ENCODE measurements at places on chromosomes 3 and 15.

- no peak for DNase-seq
Measured at GRCh38 chr3:192687488-192688152, 39.7 kb downstream of the FGF12 start.

DNA sequence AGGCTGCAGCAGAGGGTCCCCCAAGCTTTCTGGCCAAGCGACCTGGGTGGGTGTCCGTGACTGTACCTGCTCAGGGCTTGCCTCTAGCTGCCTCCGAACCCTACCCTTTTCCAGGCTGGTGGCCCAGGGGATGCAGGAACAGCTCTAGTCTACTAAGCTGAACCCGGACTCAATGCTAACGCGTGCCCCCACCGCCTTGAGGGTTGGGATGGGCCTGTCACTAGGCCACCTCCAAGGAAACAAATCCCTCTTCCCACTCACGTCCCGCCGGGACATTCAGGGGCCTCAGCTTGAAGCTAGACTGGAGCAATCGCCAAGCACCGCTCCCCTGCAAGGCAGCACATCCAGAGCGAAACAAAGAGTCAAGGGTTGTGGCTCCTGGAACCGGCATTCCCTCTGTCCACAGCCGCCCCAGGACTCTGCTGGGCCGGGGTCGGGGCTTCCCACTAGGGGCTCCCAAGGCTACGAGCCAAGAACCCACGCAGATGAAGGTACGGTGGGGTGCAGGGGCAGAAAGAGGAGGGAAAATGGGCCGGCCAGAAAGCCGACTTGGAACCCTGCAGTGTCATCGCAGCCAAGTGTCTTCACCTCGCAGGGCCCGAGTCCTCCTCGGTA lies 2.9 kb downstream of the FBXL22 start:
- no peak for DNase-seq

DNA sequence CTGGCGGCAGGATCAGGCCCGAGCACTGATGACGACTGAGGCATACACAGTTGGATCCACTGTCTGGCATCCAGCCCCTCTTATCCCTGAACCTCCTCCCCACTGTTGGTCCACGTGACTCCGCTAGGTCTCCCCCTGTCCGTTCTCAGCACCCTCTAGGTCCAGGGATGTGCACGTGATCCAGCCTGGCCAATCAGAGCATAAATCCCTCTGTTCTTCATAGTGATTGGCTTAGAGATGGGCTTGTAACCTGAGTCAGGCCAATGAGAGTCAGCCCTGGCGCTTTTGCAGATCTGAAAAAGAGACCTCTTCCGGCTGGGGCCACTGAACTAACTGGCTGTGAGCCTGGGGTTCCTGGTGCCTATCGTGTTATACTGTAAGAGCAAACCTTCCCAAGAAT lies 20.5 kb upstream of the IQSEC1 start:
- DNase-seq, result no peak

DNA sequence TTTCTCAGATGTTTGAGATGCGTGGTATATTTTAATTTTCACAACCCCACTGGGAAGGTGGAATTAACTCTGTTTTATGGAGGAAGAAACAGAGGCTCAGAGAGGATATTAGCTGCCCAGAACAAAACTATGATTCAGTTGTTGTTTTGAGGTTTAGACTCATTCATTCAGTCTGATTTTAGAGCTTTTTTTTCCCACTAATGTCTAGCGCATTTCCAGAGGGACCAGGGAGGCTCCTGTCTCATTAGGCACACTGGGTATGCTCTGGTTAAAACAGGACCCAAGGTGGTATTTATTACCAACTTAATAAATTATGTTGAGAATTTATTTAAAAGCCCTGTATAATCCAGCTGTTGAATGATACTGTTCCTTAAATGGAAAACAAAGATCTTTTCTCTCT lies 272.0 kb upstream of the RGMA start:
- no peak for DNase-seq

- no peak for DNase-seq
Measured at GRCh38 chr3:170256597-170256996, 34.4 kb downstream of the PRKCI start.

- no peak for DNase-seq
Measured at GRCh38 chr3:61055447-61055846, 195.8 kb downstream of the FHIT start.
